ENCODE measurements at places on chromosomes 12 and 14. TPM values are rescaled to one million over a fixed set of nuclear protein-coding genes. Genes with fewer than 3 reads are reported as not detected.

- H3K27me3 ChIP-seq = no peaks in the 10 kb centered on the region
- no peaks in the 10 kb centered on the region for H3K36me3 ChIP-seq
- no peak overlapping the region for H3K4me3 ChIP-seq
- no peak for DNase-seq
- H3K27ac ChIP-seq = no peak overlapping the region
- H3K4me1 ChIP-seq = no peaks in the 10 kb centered on the region
These were observed 14.0 kb downstream of the SMCO2 start for GRCh38 chr12:27460471-27460978.

GRCh38 chr12:40157336-40157735 is 51.5 kb upstream of the SLC2A13 start:
- H3K4me1 ChIP-seq = peaks cover 52% of the 10 kb centered on the region
- no peak overlapping the region for H3K4me3 ChIP-seq
- no peak for DNase-seq
- H3K27me3 ChIP-seq = no peaks in the 10 kb centered on the region
- no peaks in the 10 kb centered on the region for H3K36me3 ChIP-seq

- no peak overlapping the region for H3K4me3 ChIP-seq
- no peaks in the 10 kb centered on the region for H3K4me1 ChIP-seq
These were observed 430.2 kb upstream of the TMPO start for GRCh38 chr12:98085046-98085755.

DNA sequence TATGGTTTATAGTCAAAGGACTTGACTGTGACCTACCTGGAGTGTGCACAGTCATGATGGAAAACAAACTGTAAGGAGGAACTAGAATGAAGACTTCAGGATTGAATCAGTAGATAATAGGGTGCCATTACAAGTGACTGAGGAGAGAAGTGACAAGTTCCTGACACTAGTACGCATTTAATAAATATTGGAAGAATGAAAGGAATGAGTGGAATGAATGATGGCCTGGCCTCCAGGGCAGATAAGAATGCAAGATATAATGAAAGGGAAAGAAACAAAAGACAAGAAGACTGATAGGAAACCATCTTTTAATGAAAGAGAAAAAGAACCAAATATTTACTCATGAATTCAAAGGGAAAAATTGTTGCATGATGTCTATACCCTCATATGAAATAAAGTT is 44.7 kb upstream of the NEDD1 start:
- H3K4me1 ChIP-seq = no peaks in the 10 kb centered on the region
- no peaks in the 10 kb centered on the region for H3K27me3 ChIP-seq
- H3K27ac ChIP-seq = no peak overlapping the region
- H3K4me3 ChIP-seq = no peak overlapping the region
- no peak for DNase-seq

DNA sequence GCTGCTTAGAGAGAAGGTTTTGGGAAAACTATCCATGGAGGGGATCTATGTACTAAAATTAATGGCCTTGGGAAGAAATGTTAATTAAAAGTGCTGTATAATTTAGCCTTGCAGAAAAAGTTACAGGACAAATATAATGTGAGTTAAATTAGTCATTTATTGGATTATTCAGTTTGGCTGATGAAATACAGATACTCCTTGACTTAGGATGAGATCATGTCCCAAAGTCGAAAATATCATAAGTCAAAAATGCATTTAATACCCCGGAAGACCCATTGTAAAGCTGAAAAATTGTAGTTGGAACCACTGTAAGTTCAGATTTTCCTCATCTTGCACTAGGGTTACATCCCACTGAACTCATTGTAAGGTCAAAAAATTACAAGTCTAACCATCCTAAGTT is 9.7 kb downstream of the RTRAF start:
- no peaks in the 10 kb centered on the region for H3K27me3 ChIP-seq
- no peak overlapping the region for H3K27ac ChIP-seq
- no peak for DNase-seq
- H3K36me3 ChIP-seq = peaks cover 93% of the 10 kb centered on the region
- peaks cover 15% of the 10 kb centered on the region for H3K4me1 ChIP-seq
- H3K4me3 ChIP-seq = no peak overlapping the region

GRCh38 chr12:65825507-65826352 is 1.4 kb downstream of the HMGA2 start:
- H3K27me3 ChIP-seq = peaks cover 79% of the 10 kb centered on the region
- H3K36me3 ChIP-seq = no peaks in the 10 kb centered on the region
- H3K4me1 ChIP-seq = peaks cover 17% of the 10 kb centered on the region
- H3K4me3 ChIP-seq = peak overlapping the region; percentile 57

DNA sequence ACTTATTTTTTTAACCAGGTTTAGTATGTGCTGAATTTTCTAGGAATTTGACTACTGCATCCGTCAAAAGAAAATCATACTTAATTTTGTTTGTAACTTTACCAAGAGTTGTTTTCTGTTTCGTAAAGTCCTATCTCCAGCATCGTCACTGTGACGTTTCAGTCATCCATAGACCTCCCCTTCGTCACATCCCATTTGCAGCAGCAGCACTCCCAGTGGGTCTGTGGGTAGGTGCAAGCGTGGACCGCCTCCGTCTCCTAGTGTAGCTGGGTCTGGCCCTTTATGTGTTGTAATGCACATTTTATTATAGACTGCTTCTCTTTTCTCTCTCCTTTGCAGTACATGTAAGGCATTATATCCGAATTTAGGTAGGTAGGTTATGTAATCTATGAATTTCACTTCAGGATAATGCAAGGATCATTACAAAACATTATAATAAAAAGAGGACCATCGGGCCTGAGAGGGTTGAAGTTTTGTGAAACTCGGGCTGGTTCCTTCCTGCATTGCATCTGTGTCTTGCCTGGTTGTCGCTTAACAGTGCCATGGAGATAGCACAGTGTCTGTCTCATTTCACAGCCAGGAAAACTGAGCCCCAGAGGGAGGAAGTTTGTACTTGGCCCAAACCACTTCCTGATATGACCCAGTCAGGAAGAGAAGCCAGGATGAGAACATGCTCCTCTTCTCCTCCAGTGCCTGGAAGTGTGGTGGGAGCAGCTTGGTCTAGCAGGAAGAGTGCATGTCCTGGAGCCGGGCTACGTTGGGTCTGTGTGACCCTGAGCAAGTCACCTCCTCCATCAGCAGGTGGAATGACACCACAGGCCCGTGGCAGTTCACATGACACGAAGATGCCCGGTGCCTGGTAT is 41.3 kb downstream of the EVL start:
- peak overlapping the region; percentile 29 for H3K27ac ChIP-seq
- H3K27me3 ChIP-seq = no peaks in the 10 kb centered on the region
- H3K36me3 ChIP-seq = no peaks in the 10 kb centered on the region
- no peak overlapping the region for H3K4me3 ChIP-seq
- no peak for DNase-seq

GRCh38 chr12:6171409-6172015 is 28.7 kb upstream of the CD9 start:
- peaks cover 18% of the 10 kb centered on the region for H3K4me1 ChIP-seq
- H3K4me3 ChIP-seq = no peak overlapping the region
- H3K27ac ChIP-seq = peak overlapping the region; percentile 72
- DNase-seq = no peak
- H3K27me3 ChIP-seq = no peaks in the 10 kb centered on the region
- no peaks in the 10 kb centered on the region for H3K36me3 ChIP-seq

DNA sequence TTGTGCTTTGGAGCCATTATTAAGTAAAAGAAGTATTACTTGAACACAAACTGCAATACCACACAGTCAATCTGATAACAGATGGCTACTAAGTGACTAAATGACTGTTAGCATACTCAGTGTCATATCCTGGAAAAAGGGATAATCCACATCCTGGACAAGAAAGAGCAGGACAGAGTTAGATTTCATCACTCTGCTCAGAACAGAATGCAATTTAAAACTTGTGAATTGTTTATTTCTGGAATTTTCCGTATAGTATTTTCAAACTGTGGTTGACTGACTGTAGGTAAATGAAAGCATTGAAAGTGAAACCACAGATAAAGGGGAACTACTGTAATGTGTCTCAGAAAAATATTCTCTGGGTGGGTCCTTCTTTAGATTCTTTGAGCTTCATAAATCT is 458.8 kb downstream of the TMEM117 start:
- H3K27ac ChIP-seq = no peak overlapping the region
- H3K36me3 ChIP-seq = no peaks in the 10 kb centered on the region
- no peaks in the 10 kb centered on the region for H3K4me1 ChIP-seq
- no peaks in the 10 kb centered on the region for H3K27me3 ChIP-seq

DNA sequence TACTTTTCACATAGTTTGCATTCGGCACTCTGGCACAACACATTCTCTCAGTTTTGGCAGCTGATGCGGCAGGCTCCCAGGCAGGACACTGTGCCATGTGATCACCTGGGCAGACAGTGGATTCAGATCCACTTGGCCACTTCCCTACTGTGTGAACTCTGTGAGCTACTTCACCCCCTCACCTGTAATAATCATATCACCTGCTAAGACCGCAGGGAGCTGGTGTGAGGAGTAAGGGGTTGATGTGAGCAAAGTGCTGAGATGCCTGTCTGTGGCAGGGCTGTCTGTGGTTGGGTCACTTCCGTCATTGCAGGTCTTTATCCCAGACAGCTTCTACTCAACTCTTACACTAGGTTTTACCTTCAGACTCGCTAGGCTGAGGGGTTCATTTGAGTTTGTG is 50.4 kb upstream of the AMN start:
- no peaks in the 10 kb centered on the region for H3K27me3 ChIP-seq
- H3K27ac ChIP-seq = no peak overlapping the region
- peaks cover 70% of the 10 kb centered on the region for H3K36me3 ChIP-seq
- no peak overlapping the region for H3K4me3 ChIP-seq

DNA sequence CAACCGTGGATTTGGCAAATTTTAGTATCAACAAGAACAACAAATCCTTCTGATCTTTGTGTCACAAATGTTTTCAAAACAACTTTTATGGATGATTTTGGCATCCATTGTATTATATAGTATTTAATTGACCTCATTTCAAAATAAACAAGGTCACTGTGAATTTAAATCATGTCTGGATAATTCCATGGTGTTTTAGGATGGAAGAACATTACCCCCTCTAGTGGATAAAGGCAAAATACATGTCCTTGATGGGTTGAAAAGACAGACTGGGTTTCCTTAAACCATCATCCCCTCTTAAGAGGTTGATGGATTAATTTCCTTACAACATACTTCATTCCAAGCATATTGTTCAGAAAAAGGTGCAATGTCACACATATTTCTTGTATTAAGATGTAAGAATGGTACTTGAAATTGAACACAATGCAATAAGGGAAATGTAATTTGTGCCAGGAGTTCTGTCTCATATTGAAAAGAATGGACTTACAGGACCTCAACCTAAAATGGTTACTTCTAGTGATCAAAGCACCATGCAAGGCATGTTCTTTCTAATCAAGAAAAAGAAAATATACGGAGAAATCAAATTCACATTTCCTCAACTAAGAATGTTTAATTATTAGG is 352.0 kb downstream of the BCAT1 start:
- no peaks in the 10 kb centered on the region for H3K4me1 ChIP-seq
- no peak overlapping the region for H3K4me3 ChIP-seq
- no peak for DNase-seq
- H3K36me3 ChIP-seq = no peaks in the 10 kb centered on the region
- H3K27me3 ChIP-seq = no peaks in the 10 kb centered on the region

DNA sequence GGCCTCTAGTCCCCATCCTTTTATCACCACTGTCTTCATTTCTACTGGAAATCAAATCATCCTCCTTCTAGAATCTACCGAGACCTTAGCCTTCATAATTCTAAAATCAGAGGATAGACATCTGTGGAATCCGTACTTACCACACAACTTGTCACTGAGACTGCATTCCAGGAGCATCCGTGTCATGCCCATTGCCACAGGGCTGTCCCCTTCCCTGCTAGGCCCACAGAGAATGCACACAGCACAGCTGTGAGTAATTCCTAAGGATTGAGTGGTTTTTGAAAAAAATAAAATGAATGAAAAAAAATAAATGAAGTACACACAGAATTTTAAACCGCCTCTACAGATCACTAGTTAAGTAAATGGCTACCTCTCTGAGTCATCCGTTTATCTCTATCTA is 21.0 kb upstream of the MAGOHB start:
- no peak for DNase-seq
- no peaks in the 10 kb centered on the region for H3K36me3 ChIP-seq
- H3K27me3 ChIP-seq = no peaks in the 10 kb centered on the region
- H3K4me3 ChIP-seq = no peak overlapping the region

DNA sequence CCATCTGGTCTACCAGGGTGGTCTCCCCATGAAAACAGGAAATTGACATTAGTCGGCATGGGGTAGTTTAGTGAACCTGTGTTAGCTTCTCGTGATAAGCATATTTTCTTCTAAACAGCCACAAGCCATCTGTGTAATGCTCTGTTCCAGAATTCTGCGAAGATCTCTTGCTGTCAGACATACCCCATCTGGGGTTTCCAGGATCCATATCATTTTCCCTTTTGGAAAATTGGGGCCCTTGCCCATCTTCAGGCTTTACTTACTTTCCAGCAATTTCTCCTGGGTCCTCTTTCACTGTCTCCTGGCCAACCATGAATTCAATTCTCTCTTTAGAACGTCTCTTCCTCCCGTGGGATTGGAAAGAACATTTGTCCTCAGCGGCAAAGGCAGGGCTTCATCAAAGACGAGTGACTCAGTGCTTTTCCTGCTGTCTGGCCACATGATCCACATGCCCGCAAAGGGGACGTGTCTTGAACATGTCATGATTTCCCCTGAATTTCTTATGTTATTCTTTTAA is 21.4 kb upstream of the NCOR2 start:
- H3K4me3 ChIP-seq = no peak overlapping the region
- peak overlapping the region; percentile 44 for H3K27ac ChIP-seq
- peaks cover 32% of the 10 kb centered on the region for H3K4me1 ChIP-seq
- no peaks in the 10 kb centered on the region for H3K36me3 ChIP-seq

GRCh38 chr12:4431436-4431835 is 14.2 kb downstream of the FGF6 start:
- no peaks in the 10 kb centered on the region for H3K4me1 ChIP-seq
- no peak overlapping the region for H3K4me3 ChIP-seq
- no peak for DNase-seq
- no peaks in the 10 kb centered on the region for H3K36me3 ChIP-seq
- no peak overlapping the region for H3K27ac ChIP-seq
- no peaks in the 10 kb centered on the region for H3K27me3 ChIP-seq

The CYP46A1 gene
- total RNA-seq = 0.04 TPM

DNA sequence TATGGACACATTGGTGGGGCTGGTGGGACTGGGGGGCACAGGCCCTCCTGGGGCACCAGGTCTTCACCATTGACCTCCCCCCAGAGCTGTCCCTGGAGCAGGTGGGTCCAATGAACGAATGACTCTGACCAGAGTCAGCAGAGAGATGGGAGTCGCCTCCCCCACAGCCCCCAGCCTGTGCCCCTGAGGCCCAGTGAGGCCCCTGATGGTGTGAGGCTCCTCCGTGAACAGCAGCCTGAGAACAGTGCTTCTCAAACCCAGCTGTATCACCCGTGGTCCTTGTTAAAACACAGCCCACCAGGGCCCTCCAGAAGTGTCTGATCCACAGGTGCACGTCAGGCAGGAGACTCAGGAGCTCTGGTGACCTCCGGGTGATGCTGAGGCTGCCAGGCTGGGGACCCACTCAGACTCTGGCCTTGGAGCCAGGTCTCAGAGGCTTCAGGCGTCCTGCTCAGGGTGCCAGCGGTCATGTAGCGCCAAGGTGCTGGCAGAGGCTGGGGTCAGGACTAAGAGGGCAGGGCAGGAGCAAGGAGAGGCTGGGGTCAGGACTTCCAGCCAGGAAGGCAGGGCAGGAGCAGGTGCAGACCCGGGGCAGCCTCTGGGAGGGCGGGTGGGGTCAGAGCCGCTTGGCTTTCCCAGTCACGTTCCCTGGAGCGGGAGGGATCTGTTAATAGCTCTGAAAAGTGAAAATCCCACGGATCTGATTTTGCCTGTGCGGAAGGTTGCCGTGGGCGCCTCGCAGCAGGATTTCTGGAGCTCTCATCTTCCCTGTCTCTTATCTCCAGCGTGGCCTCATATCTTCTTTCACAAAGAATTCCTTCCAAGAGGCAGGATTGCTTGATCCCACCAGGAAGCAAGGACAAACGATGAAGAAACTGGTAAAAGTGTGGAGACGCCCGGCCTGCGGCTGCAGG is 35.0 kb downstream of the GALNT9 start:
- no peaks in the 10 kb centered on the region for H3K4me1 ChIP-seq
- DNase-seq = no peak
- H3K27me3 ChIP-seq = peaks cover 69% of the 10 kb centered on the region
- H3K36me3 ChIP-seq = no peaks in the 10 kb centered on the region
- H3K4me3 ChIP-seq = no peak overlapping the region
- no peak overlapping the region for H3K27ac ChIP-seq

Data from esophagus squamous epithelium (tissue), 5 donors.